Osteoblast (primary cell): ENCODE measurements at places on chromosomes 7 and 10. TPM values are rescaled to one million over a fixed set of nuclear protein-coding genes. Genes with fewer than 3 reads are reported as not detected.

DNA sequence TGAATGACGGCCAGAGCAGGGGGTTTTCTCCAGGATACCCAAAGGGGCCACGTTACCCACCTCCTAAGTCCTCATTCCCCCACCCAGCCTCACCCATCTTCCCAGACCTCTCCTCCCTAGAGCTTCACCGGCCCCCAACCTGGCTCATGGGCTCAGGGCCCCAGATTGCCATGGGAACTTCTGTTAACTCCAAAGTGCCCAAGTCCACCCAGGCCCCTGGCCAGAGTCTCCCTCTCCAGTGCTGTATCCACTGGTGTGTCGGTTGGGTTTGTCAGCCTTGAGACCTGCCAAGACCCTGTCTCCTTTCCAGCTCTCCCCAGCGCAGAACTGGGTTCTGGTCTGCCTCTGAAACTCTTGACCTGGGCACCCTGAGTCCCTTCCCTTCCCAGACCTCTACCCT lies 37.1 kb upstream of the ZMIZ2 start:
- no peaks in the 10 kb centered on the region for H3K27me3 ChIP-seq
- DNase-seq = peak; percentile 76
- no peak overlapping the region for H3K27ac ChIP-seq

GRCh38 chr10:98427011-98427515 lies 12.1 kb upstream of the PYROXD2 start:
- H3K4me3 ChIP-seq = no peak overlapping the region
- H3K27me3 ChIP-seq = no peaks in the 10 kb centered on the region
- H3K27ac ChIP-seq = no peak overlapping the region
- no peaks in the 10 kb centered on the region for H3K4me1 ChIP-seq
- DNase-seq = peak; percentile 70

Gene MINDY4
- total RNA-seq = 8.5 and 10.5 TPM in 2 replicates

DNA sequence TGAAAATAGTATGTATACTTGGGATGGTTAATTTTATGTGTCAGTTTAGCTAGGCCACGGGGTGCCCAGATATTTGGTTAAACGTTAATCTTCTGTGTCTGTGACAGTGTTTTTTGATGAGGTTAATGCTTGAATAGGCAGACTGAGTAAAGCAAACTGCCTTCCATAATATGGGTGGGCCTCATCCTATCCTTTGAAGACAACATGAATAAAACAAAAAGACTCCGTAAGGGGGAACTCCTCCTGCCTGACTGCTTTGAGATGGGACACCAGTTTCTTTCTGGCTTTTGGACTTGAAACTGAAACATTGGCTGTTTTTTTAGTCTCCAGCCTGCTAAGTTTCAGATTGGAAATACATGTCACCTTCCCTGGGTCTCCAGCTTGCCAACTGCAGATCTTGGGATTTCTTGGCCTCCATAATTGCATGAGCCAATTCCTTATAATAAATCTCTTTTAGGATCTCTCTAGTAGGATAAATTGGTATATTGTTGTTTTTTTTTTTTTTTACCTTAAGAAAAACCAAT lies 59.9 kb upstream of the GLCCI1 start:
- no peak overlapping the region for H3K27ac ChIP-seq
- no peaks in the 10 kb centered on the region for H3K4me1 ChIP-seq

Gene VAX1
- total RNA-seq = not detected in 2 replicates

- peak overlapping the region; percentile 11 for H3K4me3 ChIP-seq
- H3K27me3 ChIP-seq = no peaks in the 10 kb centered on the region
- H3K36me3 ChIP-seq = peaks cover 66% of the 10 kb centered on the region
- DNase-seq = no peak
- peaks cover 42% of the 10 kb centered on the region for H3K4me1 ChIP-seq
- peak overlapping the region; percentile 94 for H3K27ac ChIP-seq
Measured at GRCh38 chr10:33193701-33194521, 140.6 kb downstream of the NRP1 start.

DNA sequence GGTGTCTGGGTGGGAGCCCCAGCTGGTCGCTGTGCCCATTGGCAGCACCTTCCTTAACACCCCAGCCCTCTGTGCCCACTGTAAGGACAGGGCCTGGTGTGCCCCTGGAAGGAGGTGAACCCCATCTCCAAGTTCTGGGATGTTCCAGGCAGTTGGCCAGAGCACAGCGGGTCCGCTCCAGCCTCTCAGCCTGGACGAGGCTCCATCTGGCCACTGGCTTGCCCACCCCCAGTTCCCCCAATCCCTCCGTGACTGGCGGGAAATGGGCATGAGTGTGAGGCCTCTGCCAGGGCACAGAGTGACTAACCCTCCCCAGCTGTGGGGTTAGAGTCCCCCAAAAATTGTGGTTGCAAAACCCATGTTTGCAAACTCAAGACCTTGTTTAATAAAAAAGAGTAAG lies 15.6 kb downstream of the GRIFIN start:
- H3K27me3 ChIP-seq = no peaks in the 10 kb centered on the region
- H3K4me3 ChIP-seq = no peak overlapping the region
- no peak for DNase-seq

DNA sequence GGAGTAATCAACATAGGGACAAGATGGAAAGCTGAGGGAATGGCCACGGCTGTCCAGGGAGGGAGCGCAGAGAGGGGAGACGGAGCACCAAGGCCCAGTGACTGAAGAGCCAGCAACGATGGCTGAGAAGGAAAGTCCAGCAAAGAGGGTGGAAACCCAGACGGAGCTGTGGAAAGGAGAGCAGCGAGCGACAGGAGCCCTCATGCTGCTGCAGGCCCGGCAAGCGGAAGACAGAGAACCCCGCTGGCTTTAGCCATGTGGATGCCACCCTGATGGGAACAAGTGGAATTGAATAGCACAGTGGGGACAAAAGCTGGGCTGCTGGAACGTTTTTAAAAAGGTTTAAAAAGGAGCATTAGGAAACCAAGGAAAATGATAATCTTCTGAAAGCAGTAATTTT lies 82.9 kb upstream of the DDC start:
- no peaks in the 10 kb centered on the region for H3K27me3 ChIP-seq
- no peak overlapping the region for H3K27ac ChIP-seq
- peaks cover 6% of the 10 kb centered on the region for H3K4me1 ChIP-seq
- no peak overlapping the region for H3K4me3 ChIP-seq

- no peak for DNase-seq
- peaks cover 10% of the 10 kb centered on the region for H3K27me3 ChIP-seq
- no peak overlapping the region for H3K27ac ChIP-seq
- no peak overlapping the region for H3K4me3 ChIP-seq
Measured at GRCh38 chr10:112839928-112840654, 110.0 kb upstream of the TCF7L2 start.
